Neural crest cell (in vitro differentiated cells): ENCODE measurements at places on chromosomes 2 and 18.

DNA sequence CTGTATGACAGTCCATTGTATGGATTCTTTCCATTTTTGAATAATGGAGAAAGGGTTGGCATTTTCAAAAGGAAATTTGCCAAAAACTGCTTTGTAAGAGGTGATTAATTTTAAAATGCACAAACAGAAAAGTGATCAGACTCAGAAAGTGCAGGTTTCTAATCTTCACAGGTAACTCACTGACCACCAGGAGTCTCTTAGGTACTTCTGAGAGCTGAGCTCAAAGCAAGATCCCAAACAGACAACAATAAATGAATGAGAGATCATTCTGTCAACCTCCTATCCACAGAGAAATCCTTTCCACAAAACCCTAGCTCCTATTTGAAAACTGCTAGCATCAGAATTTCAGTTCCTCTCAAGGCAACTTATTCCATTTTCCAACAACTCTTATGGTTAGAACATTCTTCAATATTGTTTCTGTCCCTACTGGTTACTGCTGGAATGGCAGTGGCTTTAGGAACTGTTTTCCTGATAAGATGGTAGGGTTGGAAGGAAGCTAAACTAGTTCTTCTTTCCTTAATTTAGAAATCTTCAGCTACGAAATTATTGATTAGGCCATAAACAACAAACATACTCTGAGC is 20.6 kb upstream of the HAAO start:
- peaks cover 29% of the 10 kb centered on the region for H3K4me1 ChIP-seq
- peaks cover 17% of the 10 kb centered on the region for H3K36me3 ChIP-seq
- H3K27me3 ChIP-seq: peaks cover 9% of the 10 kb centered on the region
- H3K27ac ChIP-seq: no peak overlapping the region

DNA sequence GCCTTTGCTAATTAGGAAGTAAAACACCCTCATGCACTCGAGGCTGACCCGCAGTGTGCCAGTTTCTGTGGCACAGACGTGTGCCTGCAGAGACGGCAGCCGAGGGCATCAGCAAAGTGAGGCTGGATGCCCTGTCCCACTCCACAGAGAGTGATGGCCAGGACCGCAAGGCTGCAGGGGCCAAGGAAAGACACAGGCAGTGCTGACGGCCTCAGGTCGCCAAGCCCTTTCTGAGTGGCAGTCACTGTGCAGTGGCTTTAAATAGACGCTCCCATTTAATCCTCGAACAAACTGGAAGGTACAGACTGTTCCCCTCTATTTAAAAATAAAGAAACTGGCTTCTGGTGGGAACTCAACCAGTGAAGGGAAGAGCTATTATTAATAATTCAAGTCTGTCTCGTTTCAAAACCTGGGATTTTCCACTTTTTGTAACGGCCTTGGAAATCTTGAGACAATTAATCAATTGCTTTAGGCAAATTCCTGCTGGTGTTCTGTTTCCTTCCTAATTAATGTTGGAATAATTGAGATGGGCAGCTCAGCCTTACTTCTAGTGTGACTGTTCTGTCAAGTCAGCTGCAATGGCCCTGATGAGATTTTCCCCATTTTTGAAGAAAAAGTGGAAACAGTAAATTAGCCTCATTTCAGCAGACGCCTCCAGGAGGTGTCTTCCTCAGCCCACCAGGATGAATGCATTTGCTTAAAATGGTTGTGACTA is 644.6 kb upstream of the RAB6C start:
- no peak overlapping the region for H3K4me3 ChIP-seq
- no peaks in the 10 kb centered on the region for H3K36me3 ChIP-seq
- H3K27ac ChIP-seq: no peak overlapping the region

DNA sequence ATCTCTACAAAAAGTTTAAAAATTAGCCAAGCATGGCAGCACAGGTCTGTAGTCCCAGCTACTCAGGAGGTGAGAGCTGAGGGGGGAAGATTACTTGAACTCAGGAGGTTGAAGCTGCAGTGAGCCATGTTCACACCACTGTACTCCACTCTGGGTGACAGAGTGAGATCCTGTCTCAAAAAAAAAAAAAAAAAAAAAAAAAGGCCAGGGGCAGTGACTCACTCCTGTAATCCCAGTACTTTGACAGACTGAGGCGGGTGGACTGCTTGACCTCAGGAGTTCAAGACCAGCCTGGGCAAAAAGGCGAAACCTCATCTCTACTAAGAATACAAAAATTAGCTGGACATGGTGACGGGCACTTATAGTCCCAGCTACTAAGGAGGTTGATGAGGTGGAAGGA is 37.0 kb downstream of the PUM2 start:
- DNase-seq: no peak
- no peak overlapping the region for H3K27ac ChIP-seq
- no peaks in the 10 kb centered on the region for H3K4me1 ChIP-seq

GRCh38 chr2:15112216-15112615 is 448.9 kb downstream of the NBAS start:
- no peaks in the 10 kb centered on the region for H3K4me1 ChIP-seq
- no peaks in the 10 kb centered on the region for H3K27me3 ChIP-seq
- H3K36me3 ChIP-seq: peaks cover 23% of the 10 kb centered on the region
